Stimulated activated CD4-positive, alpha-beta T cell treated with anti-CD3 and anti-CD28 coated beads, TNF-alpha, amount 100 ng/mL, for 1 hour (primary cell): ENCODE measurements at places on chromosomes 12 and 14.

- DNase-seq, result no peak
Observed at GRCh38 chr14:61565836-61566536, 129.3 kb upstream of the HIF1A start.

DNA sequence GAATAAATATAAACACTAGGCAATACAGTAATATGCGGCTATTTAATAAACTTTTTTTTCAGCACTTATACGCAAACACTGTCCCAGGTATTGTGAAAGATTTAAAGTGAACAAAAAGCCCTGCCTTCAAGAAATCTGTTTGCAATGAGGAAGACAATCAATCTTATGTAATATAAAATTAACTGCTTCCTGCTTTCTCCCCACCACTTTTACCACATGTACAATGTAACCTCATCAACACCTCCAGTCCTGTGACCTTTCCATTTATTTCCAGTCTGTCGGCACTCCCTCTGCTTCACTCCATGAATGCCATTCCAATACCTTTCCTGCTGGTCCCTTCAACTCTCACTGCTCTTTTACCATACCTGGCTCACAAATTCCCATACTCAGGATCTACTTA lies 10.5 kb downstream of the SNX6 start:
- DNase-seq, result no peak

DNA sequence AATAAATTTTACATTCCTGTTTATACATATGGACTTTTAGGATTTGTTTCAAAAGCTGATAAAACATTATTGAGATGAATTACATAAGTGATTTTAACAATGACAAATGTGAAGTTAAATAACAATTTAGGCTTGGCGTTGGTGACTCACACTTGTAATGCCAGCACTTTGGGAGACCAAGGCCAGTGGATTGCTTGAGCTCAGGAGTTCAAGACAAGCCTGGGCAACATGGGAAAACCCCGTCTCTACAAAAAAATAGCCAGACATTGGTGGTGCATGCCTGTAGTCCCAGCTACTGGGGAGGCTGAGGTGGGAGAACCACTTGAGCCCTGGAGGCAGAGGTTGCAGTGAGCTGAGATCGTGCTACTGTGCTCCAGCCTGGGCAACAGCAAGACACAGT lies 7.4 kb downstream of the ACOT2 start:
- no peak for DNase-seq

DNA sequence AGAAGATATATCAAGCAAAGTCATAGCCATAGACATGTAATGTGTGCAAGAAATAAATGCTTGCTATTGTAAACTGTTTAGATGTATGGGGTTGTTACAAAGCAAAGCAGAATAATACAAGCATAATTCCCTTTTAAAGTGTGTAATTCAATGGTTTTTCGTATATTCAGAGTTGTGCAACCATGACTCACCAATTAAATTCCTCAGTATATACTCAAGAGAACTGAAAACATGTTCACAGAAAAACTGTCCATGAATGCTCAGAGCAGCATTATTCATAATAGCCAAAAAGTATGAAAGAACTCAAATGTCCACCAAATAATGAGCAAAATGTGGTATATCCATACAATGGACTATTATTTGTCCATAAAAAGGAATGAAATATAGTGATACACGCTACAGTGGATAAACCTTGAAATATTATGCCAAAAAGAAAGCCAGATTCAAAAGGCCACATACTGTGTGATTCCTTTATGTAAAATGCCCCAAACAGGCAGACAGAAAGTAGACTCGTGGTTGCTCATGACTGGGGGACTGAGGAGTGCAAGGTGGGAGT lies 9.3 kb downstream of the GXYLT1 start:
- DNase-seq, result no peak

- DNase-seq, result no peak
Observed at GRCh38 chr12:132842449-132843045, 13.9 kb upstream of the GOLGA3 start.

- no peak for DNase-seq
Observed at GRCh38 chr14:59262717-59263454, 74.4 kb downstream of the DAAM1 start.

- no peak for DNase-seq
Observed at GRCh38 chr14:80762641-80763228, 178.8 kb downstream of the CEP128 start.

DNA sequence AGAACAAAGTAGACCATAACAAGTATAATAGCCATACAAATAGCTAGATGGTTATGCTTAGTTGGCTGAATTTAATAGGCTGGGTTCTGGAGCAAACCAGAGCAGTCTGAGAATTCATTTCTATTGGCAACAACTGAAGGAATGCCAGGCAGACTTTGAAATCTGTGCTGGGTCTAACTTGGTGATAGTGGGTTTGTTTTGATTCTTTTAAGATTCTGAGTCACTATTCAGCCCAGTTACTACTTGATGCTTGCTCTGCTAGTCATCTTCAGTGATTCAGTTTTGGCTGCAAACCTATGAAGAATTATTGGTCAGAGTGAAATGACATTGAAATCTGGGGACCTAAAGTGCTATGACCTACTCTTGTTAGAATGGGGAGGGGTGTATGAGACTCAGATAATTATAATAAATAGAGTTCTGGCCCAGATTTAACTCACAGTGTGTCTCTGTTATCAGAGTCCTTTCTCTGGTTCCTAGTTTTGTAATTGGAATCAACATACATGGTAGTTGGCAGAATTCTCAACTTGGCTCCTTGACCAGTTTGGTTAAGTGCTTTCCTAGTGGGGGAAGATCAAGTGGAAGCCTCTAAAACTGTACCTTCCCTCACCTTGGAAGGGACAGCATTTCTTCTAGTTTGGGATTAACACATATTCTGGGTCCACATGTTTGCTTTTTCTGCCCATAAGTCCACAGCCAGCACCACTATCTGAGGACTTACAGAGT lies 43.5 kb downstream of the MNAT1 start:
- no peak for DNase-seq

DNA sequence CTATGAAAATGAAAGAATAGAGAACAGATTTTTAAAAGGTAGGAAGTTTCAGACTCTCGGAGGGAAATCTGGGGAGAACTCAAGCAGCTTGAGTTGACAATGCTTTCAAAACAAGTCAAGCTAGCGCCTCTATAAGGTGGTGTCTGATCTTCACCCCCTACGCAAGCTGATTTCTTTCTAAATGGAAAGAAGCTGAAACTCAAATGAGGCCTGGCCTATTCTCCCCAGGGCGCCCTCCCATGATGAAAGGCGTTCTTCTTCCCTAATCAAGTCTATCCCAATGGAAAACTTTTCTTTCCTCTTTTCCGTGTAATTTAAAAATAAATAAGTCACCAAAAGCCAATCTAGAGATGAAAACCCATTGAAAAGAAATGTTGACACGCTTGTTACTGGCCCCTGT lies 20.6 kb downstream of the PTHLH start:
- no peak for DNase-seq

DNA sequence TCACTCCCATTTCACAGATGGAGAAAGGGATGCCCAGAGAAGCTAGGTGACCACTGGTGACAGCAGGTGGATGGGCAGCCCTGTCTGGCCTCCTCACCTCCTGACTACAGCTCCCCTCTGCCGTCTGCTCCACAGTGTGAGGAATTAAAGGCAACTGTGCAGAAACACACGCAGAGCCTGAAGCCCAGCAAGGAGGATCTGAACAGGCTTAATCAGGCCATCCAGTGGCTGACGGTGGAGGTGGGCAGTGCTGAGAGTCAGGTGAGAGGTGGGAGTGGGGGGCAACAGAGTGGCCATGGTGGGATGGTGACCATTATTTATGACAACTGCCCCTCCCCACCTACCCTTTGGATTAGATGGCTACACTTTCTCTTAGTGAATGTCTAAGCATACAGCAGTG lies 1.2 kb downstream of the KRT86 start:
- no peak for DNase-seq

DNA sequence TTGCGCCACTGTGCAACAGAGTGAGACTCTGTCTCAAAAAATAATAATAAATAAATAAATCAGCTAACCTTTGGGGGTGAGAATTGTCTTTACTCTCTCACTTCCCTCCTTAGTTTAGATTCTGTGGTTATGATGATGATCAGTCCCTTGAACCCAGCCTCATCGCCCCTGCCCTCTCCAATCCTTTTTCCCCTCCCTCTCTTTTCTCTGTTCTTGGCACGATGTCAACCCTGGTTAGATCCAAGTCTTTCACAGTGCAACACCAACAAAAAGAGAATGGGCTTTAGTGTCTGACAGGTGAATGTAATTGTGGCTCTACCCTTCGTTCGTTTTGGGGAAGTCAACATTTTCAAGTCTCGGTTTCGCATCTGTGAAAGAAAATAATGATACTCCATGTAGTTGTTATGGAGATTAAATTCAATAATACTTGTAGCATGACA lies 59.0 kb downstream of the NTN4 start:
- no peak for DNase-seq

- no peak for DNase-seq
Observed at GRCh38 chr12:31491841-31492598, 98.9 kb downstream of the DENND5B start.

DNA sequence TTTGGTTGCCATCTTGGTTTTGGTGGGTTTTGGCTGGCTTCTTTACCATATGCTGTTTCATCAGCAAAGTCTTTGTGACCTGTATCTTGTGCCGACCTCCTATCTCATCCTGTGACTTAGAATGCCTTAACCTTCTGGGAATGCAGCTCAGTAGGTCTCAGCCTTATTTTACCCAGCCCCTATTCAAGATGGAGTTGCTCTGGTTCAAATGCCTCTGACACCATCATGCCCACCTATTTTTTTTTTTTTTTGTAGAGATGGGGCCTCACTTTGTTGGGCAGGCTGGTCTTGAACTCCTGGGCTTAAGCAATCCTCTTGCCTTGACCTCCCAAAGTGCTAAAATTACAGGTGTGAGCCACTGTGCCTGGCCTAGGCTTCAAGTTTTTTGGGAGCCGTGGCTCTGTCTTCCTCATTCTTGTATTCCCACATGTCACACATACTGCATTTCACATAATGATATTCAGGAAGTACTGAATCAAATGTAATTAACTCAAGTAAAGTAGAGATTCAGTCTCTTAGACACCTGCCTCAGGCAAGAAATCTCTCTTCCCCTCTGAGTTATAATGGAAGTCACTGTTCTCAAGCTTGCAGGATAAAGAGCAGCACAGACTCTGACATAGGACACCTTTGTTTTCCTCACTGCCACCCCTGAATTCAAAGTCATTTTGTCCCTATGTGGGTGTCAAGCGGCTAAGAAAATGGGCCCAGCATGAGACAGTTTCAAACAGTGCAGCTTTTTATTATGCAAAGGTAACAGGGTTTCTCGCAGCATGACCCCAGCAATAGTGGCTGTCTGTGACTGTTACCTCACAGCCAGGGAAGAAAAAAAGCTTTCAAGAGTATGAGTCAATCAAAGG lies 159.0 kb downstream of the PTPN11 start:
- DNase-seq, result no peak

- DNase-seq, result no peak
Observed at GRCh38 chr12:19909418-19909817, 458.9 kb upstream of the PDE3A start.

DNA sequence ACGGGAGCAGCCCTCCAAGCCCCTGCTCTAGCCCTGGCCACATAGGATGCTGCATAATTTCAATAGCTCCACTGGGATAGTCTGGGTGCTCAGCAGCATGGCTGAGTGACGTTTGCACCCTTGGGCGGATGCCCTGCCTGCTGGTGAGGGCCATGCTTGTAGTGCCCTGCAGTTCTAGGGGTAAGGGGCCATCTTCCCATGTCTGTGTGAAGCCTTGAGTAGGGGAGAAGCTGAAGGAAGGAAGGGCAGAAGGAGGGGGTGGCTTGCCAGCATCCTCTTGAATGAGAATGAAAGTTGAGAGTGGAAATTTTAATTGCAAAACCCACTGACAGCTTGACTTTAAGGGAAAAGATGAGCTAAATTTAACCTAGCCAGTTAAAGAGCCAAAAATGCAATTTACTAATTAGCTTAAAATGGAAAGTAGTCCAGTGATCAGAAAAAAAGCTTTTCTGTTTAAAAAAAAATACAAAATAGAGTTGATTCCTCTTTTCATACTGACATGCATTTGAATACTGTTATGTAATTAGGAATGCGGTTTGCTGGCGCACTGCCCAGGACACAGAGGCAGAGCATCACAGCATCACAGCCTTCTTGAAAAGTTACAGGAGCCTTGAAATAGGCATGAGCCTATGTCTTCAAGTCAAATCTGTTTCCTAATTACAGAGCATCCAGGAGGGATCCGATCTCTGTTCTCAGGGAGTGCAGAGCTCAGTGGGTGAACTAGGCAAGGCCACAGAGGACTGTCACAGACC lies 18.5 kb upstream of the EML1 start:
- no peak for DNase-seq

DNA sequence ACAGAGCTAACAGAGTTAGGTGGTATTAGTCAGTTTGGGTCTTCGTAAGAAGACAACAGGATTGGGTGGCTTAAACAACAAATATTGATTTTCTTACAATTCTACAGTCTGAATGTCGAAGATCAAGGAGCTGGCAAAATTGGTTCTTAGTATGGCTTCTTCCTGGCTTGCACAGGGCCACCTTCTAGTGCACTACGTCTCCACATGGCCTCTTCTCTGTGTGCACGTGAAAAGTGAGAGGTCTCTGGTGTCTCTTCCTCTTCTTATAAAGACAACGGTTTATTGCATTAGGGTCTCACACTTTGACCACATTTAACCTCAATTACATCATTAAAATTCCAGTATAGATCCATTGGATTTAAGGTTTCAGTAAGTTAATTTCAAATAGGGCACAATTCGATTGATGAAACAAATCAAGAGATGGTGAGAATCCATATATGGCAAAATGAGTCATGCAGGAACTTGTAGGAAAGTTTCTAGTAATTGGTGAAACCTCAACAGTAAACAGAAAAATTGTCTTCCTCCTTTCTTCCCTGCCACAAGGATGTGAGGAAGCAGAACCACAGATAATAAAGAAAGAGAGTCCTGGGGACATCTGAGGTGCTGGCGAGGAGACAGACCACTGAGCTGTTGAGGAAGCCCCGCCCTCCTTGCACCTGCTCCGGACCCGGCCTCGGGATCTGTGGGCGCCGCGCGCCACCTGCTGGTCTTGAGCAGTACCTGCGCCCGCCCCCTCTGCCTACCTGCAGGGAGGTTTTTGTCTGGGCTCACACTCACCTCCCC lies 846.7 kb downstream of the TMEM121 start:
- peak; percentile 34 for DNase-seq

GRCh38 chr12:120267736-120268135 lies 2.2 kb upstream of the PXN start:
- no peak for DNase-seq

DNA sequence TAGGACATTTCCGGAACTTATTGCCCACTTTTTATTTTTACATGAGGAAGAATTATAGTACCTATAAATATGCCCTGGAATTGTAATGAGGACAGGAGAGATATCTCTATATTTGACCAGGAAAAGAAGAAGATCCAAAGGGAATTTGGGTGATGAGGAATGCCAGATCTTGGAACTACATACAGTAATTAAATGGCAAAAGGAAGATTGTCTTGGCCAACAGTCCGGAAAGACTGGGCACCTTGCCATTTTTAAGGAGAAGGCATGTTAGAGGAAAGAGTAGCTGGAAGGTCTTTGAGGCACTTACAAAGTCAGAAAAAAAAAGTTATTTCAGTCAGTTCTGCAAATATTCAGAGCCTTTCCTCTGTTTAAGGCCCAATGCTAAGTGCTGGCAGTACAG lies 616.4 kb downstream of the MED13L start:
- no peak for DNase-seq

GRCh38 chr12:63045020-63045860 lies 105.8 kb downstream of the AVPR1A start:
- no peak for DNase-seq

- DNase-seq, result no peak
Observed at GRCh38 chr12:106416273-106416672, 58.7 kb downstream of the POLR3B start.

GRCh38 chr12:93318720-93319522 lies 58.8 kb upstream of the NUDT4 start:
- DNase-seq, result no peak
